LNCaP clone FGC (cell line): ENCODE measurements at places on chromosomes 4 and X.

GRCh38 chrX:327660-328126, 9.1 kb upstream of the GTPBP6 start:
- no peak for DNase-seq

GRCh38 chrX:106249706-106250379, 81.7 kb downstream of the PWWP3B start:
- no peak for DNase-seq

DNA sequence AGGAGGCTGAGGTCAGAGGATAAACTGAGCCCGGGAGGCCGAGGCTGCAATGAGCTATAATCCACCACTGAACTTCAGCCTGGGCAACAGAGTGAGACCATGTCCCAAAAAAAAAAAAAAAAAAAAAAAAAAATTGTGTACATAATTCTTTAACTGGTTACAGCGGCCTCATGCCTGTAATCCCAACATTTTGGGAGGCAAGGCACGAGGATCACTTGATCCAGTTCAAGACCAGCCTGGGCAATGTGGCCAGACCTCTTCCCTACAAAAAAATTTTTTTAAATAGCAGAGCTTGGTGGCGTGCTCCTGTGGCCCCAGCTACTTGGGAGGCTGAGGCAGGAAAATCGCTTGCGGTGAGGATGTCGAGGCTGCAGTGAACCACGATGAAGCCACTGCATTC, 9.3 kb downstream of the KLHL15 start:
- DNase-seq: no peak

- DNase-seq: no peak
Observed at GRCh38 chr4:185879666-185880312, 67.8 kb upstream of the SORBS2 start.

- DNase-seq: no peak
Observed at GRCh38 chr4:153181293-153181692, 22.9 kb upstream of the TRIM2 start.

GRCh38 chr4:15875663-15876460, 62.7 kb downstream of the FGFBP1 start:
- no peak for DNase-seq
